ENCODE measurements at places on chromosomes 2 and 18. TPM values are rescaled to one million over a fixed set of nuclear protein-coding genes. Genes with fewer than 3 reads are reported as not detected.

ASTL gene
- not detected for total RNA-seq

CNTNAP5 gene
- total RNA-seq, result 66.2 TPM

LAPTM4A gene
- total RNA-seq, result 75.9 TPM

RPRM gene
- total RNA-seq, result 21.5 TPM

THSD7B gene
- total RNA-seq, result 12.2 TPM
